ENCODE measurements at places on chromosomes 13 and 19.
A peak's percentile ranks its signal among the peaks of the same experiment; 100 is the strongest.

DNA sequence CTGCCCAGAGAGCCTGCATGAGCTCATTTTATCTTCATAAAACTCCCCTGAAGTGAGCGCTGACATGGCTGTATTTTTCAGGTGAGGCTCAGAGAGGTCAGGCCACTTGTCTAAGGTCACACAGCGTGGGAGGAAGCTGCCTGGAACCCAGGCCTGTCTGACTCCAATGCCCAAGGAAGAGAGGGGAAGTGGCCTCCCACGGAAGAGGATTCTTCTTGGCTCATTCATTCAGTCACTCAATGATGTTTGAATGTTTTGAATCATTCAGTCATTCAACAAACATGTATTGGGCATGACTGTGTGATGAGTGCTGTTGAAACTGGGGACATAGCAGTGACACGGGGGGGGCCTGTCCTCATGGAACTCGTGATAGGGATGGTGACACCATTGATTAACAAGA, 12.0 kb downstream of the ACTL9 start:
- DNase-seq: no peak

GRCh38 chr13:27302643-27303262, 32.1 kb downstream of the RASL11A start:
- no peak for DNase-seq

GRCh38 chr19:4622695-4623421, 16.5 kb upstream of the TNFAIP8L1 start:
- DNase-seq: peak; percentile 23

DNA sequence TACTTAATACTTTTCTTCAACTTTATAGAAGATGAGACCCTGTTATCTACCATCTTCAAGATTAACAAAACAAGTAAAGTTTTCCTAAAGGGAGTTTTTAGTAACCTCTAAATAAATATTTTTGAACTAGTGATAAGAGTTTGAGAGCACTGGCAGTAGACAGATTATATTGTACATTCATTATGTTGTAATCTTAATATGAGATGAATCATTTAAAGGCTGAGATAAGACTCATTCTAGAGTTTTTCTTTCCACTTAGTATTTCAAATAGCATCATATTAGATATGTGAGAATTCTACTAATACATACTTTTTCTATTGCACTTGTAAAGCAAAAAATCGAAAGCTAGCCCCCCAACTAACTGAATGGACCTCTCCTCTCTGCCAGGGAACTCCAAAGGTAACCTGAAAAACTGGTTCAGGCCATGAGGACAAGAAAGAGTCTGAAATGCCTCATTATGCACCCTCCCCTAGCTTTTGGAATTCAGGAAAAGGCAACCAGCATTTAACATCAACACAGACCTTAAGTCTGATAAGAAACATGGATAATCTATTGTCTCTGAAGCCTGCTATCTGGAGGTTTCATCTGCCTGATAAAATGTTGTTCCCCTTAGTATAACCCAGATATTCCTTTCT, 875.4 kb upstream of the SLC10A2 start:
- DNase-seq: no peak

DNA sequence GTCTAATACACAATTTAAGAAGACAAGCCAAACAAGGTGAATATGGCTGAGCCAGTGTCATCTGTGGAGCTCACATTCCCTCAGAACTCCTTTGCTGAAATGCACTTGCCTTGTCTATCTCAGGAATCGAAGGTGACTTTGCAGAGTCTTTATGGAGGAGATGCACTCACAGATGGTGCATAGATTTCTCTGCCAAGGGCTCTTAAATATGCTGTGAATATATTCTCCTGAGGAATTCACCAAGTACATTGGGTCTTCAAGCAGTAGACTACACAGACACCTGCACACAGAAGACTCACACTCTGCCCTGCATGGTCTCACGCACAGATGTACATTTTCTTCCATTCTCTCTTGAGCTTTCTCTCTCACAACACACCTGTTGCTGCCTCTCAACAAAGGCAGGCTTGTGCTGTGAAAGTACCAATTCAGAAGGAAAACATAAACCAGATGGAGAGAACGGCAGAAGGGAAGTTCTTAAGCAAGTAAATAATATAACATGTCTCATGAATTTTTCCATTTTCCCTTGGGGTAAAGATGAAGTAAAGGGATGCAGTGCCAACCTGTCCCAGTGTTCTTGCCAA, 174.7 kb downstream of the DLEU7 start:
- no peak for DNase-seq
